Activated CD8-positive, alpha-beta T cell treated with anti-CD3 and anti-CD28 coated beads for 36 hours (primary cell): ENCODE measurements at places on chromosomes 7 and 10.
A peak's percentile ranks its signal among the peaks of the same experiment; 100 is the strongest.

DNA sequence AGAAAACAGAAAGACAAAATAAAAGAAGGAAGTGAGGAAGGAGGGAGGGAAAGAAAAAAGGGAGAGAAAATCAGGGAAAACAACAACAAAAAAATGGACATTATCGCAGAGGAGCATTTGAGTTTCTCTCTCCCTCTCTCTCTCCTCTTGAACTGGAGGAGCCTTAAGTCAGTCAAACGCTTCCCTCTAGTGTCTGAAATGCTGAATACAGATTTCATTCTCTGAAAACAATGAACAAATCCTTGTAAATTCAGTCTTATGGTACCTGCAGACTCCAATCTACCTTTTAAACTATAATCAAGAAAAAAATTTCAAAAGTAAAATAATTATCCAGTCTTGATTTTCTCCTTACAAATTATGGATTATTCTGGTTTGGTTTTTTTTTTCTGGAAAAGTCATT, 89.2 kb upstream of the PFKP start:
- no peak for DNase-seq

DNA sequence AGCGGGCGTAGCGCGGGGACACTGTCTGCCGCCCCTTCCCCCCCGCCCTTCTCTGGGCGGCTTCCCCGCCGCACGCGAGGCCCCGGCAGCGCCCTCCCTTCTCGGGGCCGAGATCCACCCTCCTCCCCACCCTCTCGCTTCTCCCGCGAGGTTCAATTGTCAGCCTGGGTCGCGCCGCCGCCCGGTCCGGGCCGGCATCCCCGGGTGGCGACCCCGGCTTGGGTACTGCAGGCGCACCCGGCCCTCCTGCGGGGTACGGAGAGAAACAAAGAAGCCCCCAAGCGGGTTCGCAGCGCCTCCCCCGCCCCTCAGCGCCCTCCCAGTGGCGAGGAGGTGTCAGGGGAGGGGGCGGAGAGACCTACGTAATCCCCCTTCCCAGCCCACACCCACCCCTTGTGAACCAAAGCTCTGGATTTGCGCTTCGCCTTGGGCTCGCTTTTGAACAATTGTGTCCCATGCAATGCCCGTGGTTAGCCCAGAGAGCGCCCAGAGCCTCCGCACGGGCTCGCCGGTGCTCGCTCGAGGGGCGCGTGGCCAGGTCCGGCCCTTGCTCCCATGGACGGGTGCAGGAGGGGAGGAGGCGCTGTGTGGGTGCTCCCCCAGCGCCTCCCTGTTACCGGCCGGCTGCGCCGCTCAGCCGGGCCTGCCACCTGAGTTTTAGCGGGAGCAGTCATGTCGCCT, 634 bp downstream of the HECW1 start:
- no peak for DNase-seq

GRCh38 chr7:137661634-137662033, 185.1 kb downstream of the DGKI start:
- no peak for DNase-seq

DNA sequence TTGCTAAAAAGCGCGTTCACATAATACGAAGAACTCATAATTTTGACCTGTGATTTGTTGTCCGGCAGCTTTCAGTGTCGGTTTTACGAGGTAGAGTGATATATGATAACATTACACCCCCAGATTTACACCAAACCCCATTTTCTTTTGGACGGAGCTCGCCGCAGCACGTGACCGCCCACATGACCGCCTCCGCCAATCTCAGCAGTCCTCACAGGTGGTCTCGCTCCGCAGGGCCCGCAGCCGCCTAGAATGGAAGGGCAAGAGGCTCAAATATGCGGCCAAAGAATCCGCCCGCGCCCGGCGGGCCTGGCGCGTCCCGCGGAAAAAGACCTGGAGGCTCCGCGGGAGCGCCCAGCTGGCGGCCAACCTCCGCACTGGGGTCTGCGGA, at the start of gene HOXA7:
HOXA7 (minus strand) TSS at position 168 of the 391 bp plus-strand sequence; CDS start at position 38, 130 bp downstream.
- DNase-seq = no peak

- DNase-seq = no peak
These were observed at the start of gene ATOH7 for GRCh38 chr10:68231817-68232251. Gene ATOH7 (minus strand): TSS chr10:68232113. CDS start chr10:68231677, 436 bp downstream.

DNA sequence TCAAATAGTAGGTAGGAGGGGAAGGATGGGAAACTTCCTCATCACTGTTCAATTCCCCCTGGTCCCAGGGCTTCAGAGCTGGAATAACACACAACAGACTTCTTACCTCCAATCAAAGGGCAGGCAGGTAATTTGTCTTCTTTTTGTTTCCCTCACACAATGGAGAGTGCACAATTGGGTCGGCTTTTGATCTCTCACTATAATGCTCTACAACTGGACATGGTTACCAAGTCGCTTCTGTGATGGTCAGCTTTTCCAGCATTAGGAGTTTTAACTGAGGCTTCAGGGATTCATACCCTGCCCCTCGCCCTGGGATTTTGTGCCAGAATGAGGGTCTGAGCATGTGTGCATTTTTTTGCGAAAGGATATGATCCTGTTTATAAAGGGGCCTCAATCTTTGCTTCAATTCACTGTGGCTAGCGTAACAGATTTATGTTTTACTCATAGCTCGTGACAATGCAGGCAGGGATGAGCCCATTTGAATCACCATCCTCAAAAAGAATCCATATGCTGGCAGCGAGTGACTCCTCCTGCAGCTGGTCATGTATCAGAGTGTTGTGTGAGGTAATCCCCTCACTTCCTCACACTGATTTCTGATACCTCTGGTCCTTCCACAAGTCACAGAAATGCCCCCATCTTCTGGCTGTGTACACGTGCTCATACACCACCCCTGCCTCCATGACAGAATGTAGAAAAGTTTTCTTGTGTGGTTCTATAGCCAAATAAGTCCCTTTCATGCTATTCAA, 189.6 kb downstream of the CTTNBP2 start:
- no peak for DNase-seq

- no peak for DNase-seq
These were observed 3.4 kb downstream of the SCIN start for GRCh38 chr7:12573885-12574284.

DNA sequence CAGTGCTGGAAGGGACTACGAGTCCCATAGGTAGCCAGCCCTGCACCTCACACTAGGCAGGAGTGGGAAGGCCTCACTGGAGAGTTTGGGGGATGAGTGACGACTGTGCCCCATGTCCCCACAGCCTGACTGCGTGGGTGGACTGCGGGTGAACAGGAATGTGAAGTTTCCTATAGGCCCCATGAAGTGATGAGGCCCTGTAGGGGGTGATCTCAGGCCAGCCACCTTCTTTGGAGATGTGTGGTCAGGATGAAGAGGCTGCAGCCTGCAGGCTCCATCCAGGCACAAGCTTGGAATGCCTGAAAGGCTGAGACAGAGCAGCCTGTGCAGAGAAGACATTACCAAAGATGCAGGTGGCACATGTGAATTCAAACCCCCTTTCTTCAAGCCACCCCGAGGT, 94.9 kb downstream of the CPXM2 start:
- no peak for DNase-seq

DNA sequence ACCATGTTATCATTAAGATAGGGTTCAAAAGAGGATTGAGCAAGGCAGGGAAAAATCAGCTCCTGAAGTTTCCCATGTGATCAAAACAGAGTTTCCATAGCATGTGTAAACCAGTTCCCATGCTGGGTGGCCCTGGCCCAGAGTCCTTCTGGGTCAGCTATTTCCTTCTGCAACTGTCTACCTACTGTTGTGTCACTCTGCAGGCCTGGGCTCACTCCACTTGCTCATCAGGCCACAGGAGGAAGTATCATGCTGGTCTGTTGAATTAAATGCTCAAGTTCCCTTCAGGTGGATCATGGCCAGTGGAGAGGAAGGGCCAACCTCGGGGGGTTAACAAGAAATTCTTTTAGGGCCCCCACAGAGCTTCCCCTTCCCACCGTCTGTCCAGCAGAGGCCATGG, 104.7 kb downstream of the GFRA1 start:
- DNase-seq = no peak

GRCh38 chr7:94182721-94183120, 178.6 kb upstream of the BET1 start:
- DNase-seq = no peak

DNA sequence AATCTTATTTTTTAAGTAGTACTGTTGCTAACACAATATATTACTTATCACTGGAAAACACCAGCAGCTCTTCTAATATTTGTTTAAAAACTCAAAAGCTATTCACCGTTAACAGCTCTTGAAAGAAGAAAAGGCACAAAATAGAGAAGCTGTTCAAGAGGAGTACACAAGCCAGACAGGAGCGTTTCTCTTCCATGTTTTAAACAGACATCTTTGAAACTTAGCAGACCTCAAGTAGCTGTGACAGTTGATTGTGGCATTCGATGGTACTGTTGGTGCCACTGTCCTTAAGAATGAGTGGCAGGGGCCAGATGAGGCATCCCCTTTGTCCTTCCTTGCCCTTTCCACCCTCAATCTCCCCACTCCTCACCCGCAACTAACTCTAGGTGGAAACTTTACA, 81.6 kb upstream of the PRR15 start:
- no peak for DNase-seq

DNA sequence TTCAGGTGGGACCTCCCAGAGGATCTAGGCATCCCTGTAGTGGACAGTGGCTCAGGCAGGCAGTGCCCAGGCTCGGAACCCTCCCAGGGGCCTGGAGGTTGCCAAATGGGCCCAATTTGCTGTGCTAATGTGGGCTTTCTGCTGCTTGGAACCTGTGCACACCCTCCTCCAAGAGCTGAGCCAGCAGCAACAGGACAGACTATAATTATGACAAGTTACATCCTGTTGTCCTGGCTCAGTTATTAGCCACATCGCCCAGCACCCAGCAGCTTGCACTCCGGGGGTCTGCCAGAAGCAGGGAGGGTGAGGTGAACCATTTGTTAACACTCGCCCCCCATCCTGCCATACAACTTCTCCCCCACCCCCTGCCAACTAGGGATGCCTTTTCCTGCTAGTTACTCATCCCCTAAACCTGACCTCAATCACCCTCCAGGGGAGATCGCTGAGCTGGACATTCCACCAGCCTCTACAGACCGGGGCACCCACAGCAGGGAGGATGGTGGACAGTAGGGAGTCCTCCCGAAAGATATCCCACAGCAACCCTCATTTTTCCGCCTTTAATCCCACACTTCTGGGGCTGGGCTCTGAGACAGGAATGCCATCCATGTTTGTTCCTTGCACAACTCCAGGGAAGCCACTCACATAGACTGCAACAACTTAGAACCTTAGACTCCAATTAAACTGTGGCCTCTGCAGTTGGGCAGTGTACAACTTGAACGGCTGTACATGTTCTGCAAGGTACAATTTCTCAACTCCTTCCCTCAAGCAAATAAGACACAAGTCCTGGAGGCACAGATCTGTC, 7.9 kb upstream of the MYL10 start:
- no peak for DNase-seq

GRCh38 chr10:5466451-5467206, 32.7 kb downstream of the CALML5 start:
- no peak for DNase-seq

DNA sequence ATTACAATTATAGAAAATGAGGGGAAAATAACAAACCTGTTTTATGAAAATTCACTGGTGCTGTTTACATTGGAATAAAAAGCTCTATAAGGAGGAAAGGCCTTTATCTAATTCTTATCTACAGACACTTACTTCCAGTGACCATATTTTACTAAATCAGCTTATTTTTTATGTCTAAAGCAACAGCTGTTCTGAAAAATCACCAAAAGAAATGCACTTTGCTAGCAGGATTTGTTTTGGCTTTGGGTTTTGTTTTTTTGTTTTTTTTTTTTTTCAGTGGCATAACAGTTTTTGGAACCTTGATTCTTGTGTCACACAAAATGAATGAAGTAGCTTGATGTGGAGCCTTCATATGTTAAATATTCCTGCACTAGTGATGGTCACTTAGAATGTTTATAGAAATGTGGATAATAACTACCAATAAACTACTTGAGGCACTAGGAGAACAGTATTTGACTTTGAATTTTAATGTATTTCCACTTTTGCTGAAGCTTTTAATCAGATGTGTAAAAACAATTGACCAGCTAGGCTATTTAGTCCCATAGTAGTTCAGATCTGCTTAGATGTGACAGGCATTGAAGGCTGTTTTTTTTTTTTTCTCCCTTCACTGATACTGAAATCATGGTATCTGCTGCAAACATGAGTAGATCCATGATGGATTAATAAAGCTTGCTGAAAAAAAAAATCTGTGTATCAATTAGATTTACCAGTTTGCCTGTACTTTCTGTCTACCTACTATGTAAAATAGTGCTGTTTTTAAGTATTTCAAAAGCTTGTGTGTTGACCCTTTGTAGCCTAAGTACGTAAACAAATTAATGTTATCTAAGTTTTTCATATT, 2.8 kb downstream of the ARL4A start:
- no peak for DNase-seq

DNA sequence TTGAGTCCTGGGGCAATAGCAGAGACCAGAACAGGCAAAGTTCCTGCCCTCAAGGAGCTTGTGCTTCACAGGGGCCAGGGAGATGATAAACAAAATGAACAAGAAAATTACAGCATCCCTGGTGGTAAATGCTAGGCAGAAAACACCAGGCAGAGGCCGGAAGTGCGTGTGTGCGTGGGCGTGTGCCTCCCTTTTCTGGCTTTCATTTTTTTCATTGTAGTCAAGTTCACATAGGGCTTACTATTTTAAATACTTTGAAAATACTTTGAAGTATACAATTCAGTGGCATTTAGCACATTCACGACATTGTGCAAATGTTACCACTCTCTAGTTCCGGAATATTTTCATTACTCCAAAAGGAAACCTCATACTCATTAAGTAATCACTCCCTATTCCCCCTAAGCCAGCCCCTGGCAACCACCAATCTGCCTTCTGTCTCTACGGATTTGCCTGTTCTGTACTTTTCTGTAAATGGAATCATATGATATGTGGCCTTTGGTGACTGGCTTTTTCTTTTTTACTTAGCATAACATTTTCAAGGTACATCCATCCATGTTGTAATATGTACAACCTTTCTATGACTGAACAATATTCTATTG, 88.1 kb upstream of the PDCD4 start:
- DNase-seq = peak; percentile 94

DNA sequence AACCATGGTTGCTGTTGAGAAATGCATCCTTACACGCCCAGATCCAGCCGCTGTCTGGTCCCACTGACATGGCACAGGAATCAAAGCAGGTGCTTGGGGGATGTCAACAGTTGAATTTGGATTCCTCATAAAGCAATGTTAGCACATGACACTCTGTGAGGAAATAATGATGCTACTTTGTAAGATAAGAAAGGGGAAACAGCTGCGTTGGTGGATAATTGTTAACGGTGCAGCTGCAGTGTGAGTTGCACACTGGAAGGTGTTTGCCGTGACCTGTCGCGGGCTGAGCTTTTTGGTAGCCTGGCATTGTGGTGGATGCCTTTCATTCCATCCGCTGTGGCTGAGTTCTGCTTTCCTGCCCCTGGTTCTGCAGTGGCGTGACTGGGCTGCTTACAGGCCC, 113.9 kb downstream of the MGMT start:
- DNase-seq = no peak

GRCh38 chr10:99560277-99561126, 27.8 kb downstream of the NKX2-3 start:
- DNase-seq = peak; percentile 43

DNA sequence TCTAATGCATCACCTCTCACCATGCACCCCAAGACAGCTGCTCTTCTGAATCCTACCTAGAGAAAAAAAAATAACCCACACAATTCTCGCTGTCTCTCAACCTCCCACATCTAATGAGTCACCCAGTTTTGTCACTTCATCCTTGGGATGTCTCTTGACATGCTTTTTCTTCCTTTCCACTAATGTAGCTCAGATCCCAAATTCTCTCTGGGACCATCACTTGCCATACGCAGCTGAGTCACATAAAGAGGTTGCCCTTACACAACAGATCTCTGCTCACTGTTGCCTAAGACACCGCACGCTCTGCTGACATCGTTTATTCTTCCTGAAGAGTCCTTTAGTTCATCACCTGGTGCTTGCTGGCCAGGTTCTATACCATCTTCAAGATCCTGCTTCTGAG, 606.0 kb upstream of the GALNT17 start:
- DNase-seq = no peak

- no peak for DNase-seq
These were observed 252.3 kb upstream of the KLF14 start for GRCh38 chr7:130986261-130986690.
